Forelimb muscle (tissue), 1 donor: ENCODE measurements at places on chromosomes 11 and 22. TPM values are rescaled to one million over a fixed set of nuclear protein-coding genes. Genes with fewer than 3 reads are reported as not detected.

The POGLUT3 gene
- polyA plus RNA-seq, result 41.7 TPM

The PARVG gene
- 3.4 TPM for polyA plus RNA-seq

The GLB1L3 gene
- polyA plus RNA-seq, result 0.08 TPM

The FBXO7 gene
- polyA plus RNA-seq, result 56.1 TPM

The PLA2G3 gene
- polyA plus RNA-seq, result not detected

The TRIM49D1 gene
- polyA plus RNA-seq, result not detected

The ANO5 gene
- 14.4 TPM for polyA plus RNA-seq

The OR8D4 gene
- polyA plus RNA-seq, result 0.06 TPM

The CASP12 gene
- 0.34 TPM for polyA plus RNA-seq

The ANGPTL5 gene
- 0.38 TPM for polyA plus RNA-seq

The UPK3A gene
- polyA plus RNA-seq, result not detected

DNA sequence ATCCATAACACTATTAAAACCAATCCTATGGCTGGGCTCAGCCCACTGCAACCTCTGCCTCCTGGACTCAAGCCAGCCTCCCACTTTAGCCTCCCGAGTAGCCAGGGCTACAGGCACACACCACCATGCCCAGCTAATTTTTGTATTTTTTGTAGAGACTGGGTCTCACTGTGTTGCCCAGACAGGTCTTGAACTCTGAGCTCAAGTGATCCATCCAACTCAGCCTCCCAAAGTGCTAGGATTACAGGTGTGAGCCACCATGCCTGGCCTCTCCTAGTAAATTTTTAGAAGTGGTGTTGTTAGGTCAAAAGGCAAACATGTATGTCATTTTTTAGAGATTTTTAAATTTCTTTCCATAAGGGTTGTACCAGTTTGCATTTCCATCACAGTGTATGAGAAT, 14.2 kb downstream of the F2 start:
- DNase-seq, result no peak

DNA sequence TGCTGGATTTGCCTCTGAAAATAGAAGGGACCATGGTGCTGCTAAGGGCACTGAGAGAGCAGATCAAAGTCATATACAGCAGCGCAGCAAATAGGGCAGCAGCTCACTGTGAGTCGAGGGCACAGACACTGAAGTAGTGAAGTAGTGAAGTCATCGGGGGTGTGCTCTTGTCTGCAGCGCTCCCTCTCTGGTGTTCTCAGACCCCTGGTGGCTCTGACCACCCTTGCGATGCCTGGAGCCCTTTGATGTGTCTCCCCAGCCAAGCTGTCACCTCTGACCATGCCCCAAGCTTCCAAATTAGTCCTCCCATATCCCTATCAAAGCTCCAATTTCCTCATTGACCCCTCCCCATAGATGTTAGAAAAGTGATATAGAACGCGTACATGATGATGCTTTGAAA, 27.7 kb upstream of the EIF3M start:
- DNase-seq, result no peak

GRCh38 chr11:115226556-115226955, 277.7 kb downstream of the CADM1 start:
- DNase-seq, result no peak

- no peak for DNase-seq
These were observed 112.2 kb downstream of the SBF2 start for GRCh38 chr11:10181811-10182210.

GRCh38 chr11:119567688-119568582, 145.0 kb upstream of the THY1 start:
- no peak for DNase-seq

DNA sequence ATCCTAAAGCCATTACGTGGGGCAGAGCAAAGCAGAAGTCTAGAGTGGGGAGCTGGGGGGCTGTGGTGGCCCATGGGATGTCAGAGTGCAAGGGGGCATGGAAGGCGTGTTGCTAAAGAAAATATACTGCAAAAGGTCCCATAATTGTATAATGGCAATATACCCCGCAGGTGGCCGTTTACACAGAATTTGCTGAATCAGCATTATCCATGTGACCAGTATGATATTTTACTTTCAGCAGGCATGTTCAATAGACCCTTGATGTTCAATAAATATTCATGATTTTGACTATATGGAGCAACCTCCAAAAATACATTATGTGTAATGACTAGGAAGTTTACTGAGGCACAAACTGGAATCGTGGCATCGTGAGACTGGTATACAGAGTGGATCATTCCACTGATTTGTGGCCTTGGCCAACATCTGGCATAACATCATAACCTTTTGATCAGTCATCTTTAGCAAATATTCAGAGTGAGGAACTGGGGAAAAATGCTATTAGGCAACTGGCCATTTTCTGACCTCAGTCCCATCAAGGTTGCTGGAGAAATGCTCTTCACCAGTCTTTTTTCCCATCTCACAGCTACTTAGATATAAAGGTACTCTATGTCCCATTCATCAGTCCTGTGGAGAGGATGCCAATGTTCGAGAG, 29.3 kb upstream of the PPP2R1B start:
- no peak for DNase-seq

- DNase-seq, result no peak
These were observed 101.8 kb downstream of the USP35 start for GRCh38 chr11:78290293-78291176.

DNA sequence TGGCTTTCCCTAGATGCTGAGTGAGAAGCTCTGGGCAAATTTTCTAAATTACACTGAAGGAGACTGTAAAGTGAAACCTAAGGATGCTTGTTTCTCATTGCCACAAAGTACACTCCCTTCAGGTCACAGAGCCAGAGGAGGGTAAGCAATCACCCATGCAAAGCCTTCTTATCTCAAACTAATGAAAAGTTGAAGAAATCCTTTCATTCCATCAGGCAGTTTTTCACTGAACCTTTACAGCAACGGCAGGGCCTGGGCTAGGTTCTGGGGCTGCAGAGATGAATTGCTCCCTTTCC, 106.2 kb downstream of the RASSF10 start:
- no peak for DNase-seq

DNA sequence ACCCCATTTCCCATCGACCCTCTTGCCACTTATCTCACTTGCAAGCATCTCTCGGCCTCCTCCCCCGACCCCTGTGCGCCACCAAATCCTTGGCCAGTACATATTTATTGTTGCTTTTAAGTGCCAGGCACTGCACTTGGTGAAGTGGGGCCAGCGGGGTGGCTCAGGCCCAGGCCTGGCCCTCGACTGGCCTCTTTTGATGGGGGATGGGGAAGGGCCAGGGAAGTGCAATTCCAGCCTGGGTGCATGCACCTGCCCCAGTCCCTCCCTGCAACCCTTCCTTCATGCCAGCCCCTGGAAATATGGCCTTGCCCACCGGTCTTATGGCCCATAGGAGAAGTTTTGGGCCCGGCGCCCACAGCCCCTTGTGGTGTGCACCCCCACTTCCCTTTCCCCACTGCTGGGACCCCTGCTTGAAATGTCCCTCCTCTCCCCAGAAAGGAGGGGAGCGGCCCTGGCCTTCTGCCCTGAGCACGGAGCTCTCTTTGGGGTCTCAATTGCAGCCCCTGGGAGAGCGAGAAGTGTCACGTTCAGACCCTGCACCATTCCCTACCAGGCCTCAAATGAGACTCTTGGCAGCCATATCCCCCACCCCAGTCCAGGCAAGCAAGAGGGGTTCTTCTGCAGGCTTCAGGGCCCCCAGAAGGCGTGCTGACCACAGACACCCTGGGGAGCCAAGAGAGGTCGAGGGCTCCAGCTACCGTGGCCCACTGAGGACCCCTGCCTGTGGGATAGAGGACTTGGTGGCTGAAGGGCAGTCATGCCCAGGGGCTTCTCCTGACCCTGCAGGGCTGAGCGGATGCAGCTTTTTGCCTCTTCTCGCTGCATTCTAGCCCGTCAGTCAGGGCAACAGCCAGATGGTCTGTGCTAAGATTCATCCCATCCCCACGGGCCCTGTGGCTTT, 961 bp downstream of the SUSD2 start:
- DNase-seq, result no peak

GRCh38 chr11:396948-397548, 3.0 kb downstream of the PKP3 start:
- DNase-seq, result peak; percentile 13

DNA sequence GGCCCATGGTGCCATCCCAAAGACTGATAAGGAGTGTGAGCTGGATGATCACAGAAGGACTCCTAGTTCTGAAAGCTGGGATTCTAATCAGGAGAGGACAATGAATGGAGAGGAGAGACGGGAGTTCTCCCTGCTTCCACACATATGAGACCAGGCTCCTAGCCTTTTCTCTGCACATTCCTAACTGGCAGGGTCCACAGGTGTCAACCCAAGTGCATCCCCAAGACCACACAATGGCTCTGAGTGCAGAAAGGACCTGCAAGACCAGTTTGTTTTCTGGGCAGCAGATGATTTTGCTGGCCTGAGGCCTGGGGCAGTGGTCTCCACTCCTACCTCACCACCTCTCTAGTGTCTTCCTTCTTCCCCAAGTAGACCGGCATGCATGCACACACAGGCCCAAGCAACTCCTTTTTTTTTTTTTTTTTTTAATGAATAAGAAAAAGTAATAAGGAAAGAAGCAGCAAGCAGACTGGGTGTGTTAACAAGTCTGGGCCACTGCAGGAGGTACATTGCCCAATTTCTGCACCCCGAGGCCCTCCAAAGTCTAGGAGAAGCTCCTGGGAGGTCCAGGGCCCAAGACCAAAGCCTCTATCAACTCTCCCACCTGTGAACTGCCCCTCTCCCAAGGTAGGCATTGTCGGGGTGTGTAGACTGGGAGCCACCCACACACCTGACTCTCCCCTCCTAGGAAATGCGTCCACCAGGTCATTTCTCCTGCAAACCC, 1.2 kb upstream of the TSKU start:
- no peak for DNase-seq

DNA sequence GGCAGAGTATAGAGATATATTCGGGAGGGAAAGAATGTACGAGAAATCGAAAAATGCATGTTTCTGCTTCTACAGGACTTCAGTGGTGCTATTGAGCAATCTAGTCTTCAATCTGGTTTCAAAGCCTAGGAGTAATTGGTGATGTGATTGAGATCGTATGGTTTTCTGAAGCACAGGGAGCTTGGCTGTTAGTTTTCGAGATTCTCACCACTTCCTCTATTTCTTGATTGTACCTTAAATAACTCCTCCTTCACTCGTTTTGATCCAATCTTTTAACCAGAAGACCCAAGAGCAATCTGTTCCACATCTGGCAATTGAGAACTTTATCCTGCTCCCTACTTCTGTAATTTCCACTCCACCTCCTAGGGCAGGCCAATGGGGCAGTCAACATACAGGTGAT, 518 bp downstream of the CCDC179 start:
- no peak for DNase-seq

- DNase-seq, result no peak
These were observed 99.2 kb upstream of the FGF3 start for GRCh38 chr11:69918231-69918937.

DNA sequence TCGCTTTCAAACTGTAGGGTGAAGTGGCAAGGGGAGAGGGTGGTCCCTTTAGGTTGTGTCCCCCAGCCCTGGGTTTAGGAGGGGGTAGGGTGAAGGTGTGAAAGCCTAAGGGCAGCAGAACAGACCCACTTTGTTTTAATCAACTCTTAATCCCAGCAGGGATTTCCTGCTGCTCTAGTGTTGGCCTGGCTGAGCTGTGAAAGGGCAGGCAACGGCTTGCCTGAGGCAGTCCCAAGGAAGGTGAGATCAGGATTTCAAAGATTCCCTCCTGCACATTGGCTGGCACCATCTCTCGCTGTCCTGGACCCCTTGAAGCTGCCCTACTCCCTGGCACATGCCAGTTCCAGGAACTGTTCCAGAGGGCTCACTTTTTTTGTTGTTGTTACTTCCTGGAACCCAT, 221.3 kb downstream of the INSC start:
- no peak for DNase-seq

DNA sequence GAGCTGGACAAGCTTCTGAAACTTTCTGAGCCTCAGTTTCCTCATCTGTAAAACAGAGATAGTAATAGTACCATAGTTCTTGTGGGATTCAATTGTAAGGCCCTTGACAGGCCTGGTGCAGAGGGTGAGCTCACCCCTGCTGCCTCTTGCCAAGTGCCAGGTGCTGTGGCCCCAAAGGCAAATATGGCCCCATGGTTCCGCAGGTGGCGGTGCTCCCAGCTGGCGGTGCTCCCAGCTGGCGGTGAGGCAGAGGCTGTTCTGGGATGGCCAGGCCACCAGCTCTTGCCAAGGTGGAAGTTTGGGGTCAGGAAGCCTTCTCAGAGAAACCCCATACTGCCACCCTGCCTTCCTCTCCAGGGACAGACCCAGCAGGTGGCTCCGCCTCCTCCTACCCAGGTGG, 8.8 kb downstream of the NPTXR start:
- no peak for DNase-seq

DNA sequence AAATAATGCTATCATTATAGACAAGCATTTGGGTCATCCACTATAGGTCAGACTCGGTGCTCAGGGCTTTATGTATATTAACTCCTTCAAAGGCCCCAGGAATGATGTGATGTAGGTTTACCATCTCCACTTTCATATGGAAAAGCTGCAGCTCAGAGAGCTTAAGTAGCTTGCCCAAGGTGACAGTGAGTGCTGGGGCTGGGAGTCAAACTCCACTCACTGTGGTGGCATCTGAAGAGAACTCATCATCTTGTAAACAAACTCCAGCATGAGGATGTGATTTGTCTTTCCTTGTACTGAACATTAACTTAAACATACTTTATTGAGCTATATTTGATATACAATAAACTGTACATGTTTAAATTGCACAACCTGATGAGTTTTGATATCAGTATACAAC, 25.4 kb downstream of the TENM4 start:
- DNase-seq, result no peak

DNA sequence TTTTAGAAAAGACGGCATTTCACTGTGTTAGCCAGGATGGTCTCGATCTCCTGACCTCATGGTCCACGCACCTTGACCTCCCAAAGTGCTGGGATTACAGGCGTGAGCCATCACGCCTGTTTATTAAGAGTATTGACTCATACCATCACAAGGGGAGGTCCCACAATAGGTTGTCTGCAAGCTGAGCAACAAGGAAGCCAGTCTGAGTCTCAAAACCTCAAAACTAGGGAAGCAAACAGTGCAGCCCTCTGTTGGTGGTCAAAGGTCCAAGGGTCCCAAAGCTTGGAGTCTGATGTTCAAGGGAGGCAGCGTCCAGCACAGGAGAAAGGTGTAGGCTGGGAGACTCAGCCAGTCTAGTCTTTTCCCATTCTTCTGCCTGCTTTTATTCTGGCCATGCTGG, 32.8 kb upstream of the LDLRAD3 start:
- no peak for DNase-seq

GRCh38 chr11:60859616-60860250, 4.0 kb upstream of the PTGDR2 start:
- no peak for DNase-seq

GRCh38 chr11:26621132-26621531, 49.1 kb upstream of the MUC15 start:
- DNase-seq, result no peak

- peak; percentile 49 for DNase-seq
These were observed 104.9 kb downstream of the ADAMTS15 start for GRCh38 chr11:130553306-130553705.

DNA sequence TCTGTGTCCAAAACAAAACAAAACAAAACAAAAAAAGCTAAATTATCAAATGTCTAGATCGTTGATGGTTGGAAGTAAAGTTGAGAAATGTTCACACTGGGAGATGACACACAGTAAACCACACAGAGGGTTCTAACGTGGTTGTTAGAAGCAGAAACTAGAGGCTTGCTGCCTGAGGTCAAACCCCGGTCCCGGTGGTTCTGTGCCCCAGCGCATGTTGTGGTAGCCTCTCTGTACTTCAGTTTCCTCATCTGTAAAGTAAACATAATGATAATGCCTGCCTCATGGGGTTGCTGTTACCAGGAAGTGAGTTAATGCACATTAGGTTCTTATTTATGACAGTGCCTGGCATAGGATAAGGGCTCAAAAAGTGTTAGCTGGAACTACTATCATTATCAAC, 33.4 kb downstream of the PPARA start:
- no peak for DNase-seq
